Epithelial cell of prostate (primary cell): ENCODE measurements at places on chromosomes 13 and 19.

DNA sequence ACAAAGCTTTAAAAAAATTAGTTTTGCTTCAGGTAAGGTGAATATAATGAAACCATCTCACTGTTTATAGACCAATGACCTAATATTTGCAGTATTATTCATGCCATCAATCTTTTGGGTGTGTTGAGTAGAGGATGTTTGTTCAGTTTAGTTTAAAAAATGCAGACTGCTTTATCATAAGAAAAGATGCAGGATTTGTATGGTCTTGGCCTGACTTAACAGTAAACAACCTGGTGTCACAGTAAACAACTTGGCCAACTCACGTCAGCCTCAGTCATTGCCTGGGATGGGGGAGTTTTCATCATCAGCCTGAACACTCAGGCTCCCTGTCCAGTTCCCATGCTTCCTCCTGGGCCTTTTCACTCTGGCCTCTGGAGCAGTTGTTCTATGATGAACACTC lies 55.1 kb downstream of the LMO7 start:
- peak; percentile 89 for DNase-seq

GRCh38 chr19:50419580-50420035 lies 870 bp downstream of the SPIB start:
- DNase-seq, result no peak

DNA sequence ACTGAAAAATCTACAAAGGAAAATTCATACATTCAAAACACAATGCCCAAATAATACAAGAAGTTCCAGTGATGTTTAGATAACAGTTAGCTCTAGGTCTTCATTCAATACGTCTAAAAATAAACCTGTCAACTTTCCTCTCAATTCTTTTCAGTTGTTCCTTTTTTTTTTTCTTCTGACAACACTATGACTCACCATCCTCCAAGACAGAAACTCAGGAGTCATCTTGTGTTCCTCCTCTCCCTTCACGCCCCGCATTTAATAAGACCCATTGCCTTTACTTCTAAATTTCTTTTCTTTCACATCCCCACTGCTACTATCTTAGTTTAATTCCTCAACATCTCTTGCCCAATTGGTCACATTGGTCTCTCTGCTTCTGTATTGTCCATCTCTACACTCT lies 759.9 kb downstream of the GPC5 start:
- DNase-seq, result peak; percentile 27

DNA sequence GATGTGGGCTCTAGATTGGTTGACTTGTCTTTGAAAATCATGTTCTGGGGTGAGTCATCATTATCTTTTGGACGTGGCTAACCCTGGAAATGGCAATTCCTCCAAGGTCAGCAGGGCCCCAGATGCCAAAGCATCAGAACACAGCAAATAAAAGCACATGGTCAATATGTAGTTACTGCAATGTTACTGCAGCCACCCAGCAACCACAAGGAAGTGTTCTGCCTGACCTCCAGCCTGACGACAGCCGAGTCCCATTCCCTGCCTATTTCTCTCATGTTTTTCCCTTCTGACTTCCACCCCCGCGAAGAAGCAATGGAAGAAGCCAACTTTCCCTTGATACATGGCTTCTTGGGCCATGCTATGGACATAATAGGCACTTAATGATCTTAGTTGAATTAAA lies 577.9 kb downstream of the IRS2 start:
- no peak for DNase-seq

DNA sequence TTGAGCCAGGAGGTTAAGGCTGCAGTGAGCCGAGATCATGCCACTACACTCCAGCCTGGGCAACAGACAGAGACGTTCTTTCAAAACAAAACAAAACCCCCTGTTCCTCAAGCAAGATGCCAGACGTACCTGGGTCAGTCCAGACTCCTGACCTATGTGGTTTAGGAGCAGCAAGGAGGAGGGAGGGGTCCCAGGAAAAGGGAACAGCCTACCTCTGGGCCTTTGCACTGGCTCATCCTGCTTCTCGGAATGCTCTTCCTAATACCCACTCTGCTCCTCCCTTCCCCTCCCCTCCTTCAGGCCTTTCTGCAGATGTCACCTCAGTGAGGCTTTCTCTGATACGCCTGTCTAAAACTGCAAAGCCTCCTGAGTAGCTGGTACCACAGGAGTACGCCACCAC lies 9.5 kb downstream of the RINL start:
- DNase-seq, result no peak

GRCh38 chr19:56866538-56866937 lies 26.0 kb upstream of the PEG3 start:
- DNase-seq, result no peak

DNA sequence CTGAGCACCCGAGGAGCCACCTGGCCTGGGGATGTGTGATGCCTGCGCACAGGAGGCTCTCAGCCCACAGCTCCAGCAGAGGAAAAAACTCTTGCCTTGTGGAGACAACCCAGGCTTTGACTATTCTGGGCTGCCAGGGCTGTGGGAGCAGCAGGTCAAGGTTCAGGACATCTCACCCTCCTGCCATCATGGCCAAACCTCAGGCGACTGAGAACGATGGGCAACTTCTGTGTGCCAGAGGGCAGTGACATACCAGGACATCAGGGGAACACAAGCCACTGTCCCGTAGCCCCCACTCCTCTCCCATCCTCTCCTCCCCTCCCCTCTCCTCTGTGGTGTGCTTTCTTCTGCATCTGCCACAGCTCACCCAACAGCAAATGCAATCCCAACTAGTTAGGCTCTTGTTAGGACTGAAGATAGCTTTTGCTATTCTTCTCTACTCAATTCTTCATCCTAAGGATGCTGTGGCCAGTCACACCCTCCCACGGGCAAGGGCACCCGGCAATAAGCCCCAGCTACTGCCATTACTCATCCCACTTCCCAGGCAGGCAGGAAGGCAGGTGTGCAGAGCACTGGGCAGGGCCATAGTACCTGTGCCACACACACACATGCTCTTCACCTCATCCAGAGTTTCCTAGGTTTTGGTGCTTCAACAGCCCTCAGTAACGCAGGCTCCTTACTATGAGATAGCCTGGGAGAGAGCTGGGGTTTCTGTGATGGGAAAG lies 16.8 kb downstream of the ELL start:
- DNase-seq, result no peak

DNA sequence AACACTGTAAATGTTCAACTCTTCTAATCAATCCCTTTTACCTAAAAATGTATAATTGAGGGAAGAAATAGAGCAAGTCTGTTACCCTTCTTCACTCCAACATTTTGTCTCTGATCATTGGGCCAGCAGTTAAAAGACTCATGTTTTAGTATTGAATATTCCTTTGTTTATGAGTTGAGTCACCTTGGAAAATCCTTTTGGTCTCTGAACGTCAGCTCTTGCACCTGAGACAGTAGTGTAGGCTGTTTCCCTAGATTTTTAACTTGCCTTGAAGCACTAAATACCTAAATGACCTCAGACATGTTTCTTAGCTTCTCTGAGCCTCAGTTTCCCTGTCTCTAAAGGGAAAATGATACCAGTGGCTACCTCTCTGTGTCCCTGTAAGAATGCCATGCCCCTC lies 184.2 kb downstream of the RFC3 start:
- DNase-seq, result no peak

DNA sequence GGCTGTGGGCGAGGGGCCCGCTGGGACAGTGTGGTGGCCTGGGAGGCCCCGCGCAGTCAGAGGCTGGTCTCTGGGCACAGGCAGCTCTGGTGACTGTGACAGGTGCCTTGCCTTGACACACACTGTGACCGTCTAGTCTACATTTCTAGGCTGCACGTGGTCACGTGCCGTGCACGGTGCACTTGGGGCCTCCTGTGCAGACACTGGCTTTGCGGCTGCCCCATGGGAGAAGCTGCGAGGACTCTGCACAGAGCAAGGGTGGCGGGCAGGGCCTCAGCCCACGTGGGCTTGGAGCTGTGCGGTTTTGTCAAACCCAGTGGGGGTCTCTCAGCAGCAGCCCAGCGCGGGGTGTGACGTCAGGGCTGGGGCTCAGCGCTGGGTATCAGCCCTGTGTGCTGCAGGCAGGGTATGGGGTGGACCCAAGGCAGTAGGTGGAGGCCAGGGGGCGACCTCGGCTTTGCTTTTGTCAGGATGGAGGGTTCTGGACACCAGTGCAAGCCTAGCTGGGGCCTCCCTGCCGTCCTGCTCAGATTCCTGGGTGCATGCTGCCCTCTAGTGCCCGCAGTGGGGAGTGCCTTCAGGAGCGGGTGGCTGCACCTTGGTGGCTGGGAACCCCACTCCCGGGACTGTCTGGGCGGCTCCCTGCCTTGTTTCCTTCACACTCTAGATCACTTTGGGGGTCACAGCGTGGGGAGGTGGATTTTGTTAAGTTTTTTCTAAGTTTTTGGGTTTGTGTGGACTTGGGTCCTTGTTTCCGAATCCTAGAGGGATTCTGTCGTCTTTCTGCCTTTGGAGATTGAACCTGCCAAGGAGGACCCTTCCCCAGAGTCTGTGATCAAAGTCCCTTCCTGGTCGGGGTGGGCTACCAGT lies 62.6 kb downstream of the KDM4B start:
- no peak for DNase-seq

GRCh38 chr13:24221007-24221406 lies 60.5 kb downstream of the SPATA13 start:
- DNase-seq, result no peak

GRCh38 chr13:32079587-32079986 lies 48.0 kb downstream of the FRY start:
- no peak for DNase-seq

DNA sequence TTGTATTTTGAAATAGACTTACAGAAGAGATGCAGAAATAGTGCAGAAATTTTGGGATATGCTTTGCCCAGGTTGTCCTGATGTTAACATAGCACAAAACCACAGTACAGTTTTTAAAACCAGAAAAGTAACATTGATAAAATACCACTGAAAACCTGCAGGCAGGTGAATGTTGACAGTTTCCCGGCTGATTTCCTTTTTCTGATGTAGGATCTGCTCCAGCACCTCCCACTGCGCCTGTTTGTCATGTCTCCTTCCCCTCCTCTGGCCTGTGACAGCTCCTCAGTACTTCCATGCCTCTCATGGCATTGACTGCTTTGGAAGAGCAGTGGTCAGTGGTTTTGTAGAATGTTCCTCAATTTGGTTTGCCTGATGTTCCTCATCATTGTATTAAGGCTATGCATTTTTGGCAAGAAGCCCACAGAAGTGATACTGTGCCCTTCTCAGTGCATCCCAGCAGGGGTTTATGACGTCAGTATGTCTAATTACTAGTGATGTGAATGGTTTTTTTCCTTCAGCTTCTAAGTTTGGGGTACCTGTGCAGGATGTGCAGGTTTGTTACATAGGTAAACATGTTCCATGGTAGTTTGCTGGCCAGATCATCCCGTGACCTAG lies 31.0 kb downstream of the TDRD12 start:
- DNase-seq, result no peak

GRCh38 chr19:5547881-5548280 lies 19.9 kb downstream of the TINCR start:
- no peak for DNase-seq

GRCh38 chr19:17530586-17530985 lies 19.1 kb downstream of the PGLS start:
- no peak for DNase-seq

DNA sequence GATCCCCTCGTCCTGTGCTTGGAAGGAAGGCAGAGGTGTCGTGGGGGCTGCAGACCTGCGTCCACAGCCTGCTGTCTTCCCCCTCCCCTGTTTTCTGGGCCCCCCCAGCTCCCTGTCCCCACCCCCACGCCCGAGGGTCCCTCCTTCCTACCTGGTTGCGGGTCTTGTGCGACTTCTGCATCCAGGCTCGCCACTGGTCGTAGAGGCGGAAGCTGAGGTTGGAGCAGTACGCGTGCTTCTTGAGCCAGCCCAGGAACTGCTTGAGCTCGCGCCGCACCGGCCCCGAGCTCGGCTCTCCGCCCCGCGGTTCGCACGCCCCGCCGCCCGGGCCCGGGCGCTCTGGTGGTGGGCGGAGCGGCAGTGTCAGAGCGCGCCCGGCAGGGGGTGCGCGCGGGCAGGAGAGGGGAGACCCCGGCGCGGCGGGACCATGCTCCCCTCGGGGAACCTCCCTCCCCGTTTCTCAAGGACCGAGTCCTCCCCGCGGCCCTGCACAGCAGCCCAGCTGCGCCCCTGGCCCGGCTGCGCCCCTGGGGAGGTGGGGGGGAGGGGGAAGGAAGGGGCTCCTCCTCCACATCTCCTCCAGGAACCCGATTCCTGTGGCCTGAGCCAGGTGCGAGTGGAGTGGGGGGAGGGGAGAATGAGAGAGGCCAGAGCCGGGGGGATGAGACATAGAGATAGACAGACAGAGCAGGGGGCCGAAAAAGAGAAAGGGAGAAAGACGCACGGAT lies 5.7 kb downstream of the REX1BD start:
- DNase-seq, result no peak

- DNase-seq, result no peak
Measured at GRCh38 chr13:81304121-81304659, 963.3 kb upstream of the SPRY2 start.

GRCh38 chr13:62512194-62513141 lies 1096.8 kb upstream of the PCDH20 start:
- DNase-seq, result no peak

DNA sequence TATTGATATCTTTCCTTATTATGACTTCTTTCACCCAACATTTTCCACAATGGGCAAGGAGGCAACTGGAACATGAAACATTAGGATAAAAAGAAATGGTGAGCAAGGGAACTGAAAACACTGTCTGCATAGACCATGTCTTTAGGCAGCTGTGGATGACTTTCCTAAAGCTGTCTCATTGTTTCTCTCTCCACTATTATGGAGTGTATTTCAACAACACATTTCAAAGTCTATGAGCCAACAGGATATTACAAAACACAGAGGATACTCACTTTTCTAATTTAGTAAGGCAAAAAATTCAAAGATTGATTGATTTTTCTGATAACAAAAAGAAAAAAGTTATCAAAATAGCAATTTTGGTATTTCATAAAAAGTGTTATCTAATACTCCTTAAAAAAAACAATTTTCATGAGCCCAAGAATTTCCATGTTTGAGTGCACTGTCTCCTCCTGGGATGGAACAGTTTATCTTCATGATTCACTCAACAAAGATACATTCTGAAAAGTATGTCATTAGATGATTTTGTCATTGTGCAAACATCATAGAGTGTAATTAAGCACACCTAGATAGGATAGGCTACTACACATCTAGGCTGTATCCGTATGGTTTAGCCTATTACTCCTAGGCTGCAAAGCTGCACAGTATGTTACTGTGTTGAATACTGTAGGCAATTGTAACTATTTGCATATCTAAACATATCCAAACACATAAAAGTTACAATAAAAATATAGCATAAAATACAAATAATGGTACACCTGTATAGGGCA lies 1568.4 kb downstream of the SLITRK5 start:
- peak; percentile 3 for DNase-seq

DNA sequence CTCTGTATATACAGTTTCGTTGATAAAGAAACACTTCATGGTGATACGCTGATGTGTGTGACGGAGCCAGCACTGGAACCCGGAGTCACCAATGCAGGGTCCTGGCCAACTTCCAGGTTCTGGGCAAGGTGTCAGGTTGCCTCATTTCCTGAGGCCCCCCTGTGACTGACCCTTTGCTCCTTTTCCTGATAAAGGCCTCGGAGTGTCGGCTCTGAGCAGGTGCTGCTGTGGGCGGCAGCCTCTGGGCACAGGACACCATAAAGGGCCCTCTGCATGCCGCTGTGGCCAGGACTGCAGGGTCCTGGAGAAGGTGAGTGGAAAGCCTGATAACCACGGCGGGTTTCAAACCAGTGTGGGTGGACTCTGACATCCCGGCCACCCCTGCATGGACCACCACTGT lies 17.3 kb upstream of the MYDGF start:
- DNase-seq, result no peak

GRCh38 chr19:7540761-7541474 lies 5.4 kb downstream of the PNPLA6 start:
- DNase-seq, result no peak

GRCh38 chr13:65868884-65869283 lies 1361.3 kb downstream of the PCDH9 start:
- no peak for DNase-seq
